ENCODE measurements at places on chromosomes 1 and 21.

GRCh38 chr1:231421971-231422797 is at the start of gene EGLN1:
Gene EGLN1, minus strand, starts transcription at chr1:231422287. Its CDS starts 399 bp downstream, at chr1:231421888.
- peak; percentile 91 for DNase-seq

GRCh38 chr1:44418022-44418673 is 13.1 kb downstream of the RNF220 start:
- DNase-seq = no peak

DNA sequence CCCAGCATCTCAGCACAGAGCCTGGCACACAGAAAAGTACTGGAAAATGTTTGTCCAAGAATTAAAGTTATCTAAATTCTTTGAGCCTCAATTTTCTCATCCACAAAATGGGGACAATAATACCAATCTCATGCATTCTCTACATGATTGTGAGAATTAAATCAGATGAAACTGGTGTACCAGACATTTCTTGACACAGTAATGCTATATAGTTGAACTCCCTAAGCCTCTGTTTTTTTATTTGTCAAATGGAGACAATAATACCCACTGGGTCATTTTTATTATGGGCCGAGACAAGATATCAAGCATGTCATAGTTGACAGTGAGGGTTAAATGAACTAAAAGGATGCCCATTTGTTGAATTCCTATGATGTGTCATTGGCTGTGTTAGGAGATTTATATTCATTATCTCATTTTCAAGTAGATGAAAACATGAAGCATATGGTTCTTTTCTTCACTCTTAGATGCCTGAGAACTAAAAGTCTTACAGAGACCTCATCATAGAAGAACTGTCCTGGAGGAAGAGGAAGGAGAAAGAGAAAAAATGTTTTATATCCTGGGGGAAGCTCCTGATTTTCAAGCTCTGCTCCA is 17.5 kb upstream of the OTUD3 start:
- no peak for DNase-seq

DNA sequence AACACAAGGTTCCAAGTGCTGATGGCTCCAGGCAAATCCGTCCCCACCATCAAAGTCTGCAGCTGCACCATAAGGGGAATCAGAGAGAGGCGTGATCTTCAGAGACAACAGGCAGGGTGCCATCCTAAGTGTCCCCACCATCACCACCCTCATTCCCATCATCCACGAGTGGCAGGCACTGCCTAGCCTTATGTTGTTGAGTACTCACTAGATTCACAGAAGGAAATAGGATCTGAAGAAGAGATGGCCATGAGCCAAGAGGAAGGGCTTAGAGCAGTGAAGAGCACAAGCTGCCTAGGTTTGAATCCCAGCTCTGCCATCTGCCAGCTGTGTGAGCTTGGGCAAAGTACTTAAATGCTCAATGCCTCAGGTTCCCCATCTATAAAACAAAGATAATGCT is 207.3 kb upstream of the CSF3R start:
- DNase-seq = no peak

- DNase-seq = no peak
Measured at GRCh38 chr1:219123036-219123435, 50.6 kb upstream of the LYPLAL1 start.

GRCh38 chr1:234845836-234846235 is 235.9 kb upstream of the IRF2BP2 start:
- no peak for DNase-seq

- DNase-seq = no peak
Measured at GRCh38 chr1:229643996-229644745, 18.1 kb downstream of the URB2 start.

- DNase-seq = no peak
Measured at GRCh38 chr1:64116537-64116936, 86.9 kb upstream of the UBE2U start.

GRCh38 chr1:92623187-92623778 is 136.6 kb upstream of the GFI1 start:
- no peak for DNase-seq

DNA sequence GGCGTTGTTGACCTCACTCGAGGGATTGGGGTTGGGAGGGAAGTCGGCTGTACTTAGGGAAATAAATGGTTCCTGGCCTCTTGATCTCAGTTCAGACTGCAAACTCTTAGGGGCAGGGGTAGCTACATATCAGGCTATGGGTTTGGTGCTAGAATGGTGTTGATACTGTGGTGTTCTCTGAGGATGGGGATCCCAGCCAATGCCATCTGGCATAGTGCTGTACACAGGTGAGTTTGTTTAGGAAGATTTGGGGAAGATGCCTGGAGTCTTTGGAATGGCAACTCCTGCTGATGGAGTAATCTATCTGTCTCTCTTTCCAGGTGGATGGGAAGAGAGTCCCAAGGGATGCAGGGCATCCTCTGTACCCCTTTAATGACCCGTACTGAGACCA is 14.3 kb upstream of the NASP start:
- no peak for DNase-seq

DNA sequence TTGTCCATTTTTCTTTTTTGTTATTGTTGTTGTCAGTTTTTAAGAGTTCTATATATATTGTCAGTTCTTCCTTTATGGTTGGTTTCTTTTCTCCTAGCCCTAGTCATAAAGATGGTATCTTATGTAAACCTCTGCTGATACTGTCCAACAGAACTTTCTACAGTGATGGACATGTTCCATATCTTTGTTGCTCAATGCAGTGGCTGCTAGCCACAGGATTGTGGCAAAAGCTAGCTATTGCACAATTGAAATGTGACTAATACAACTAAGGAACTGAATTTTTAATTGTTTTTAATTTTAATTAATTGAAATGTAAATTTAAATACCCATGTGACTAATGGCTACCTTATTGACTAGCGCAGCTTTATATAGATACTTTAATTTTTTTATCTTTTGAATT is 411.8 kb upstream of the PTBP2 start:
- no peak for DNase-seq

GRCh38 chr1:165289556-165289955 is 67.0 kb downstream of the LMX1A start:
- no peak for DNase-seq

DNA sequence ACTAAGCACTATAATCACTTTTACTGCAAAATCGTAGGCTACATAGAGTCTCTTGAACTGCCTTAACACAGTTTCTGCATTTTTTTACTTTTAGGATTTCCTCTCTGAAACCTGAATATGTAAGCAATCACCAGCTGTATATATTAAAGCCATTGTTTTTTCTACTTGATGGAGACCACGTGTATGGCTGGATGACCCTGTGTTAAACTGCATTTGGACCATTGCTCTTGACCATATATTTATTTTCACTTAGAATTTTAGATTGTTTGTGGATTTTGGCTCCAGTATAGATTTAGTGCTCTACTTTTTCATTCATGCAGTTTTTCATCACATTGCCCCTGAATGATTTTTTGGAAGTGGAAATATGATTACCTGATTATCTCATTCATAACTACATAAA is 320.5 kb upstream of the SGIP1 start:
- DNase-seq = no peak

- no peak for DNase-seq
Measured at GRCh38 chr21:45737485-45738166, 94.1 kb downstream of the PCBP3 start.

- no peak for DNase-seq
Measured at GRCh38 chr1:53393325-53393792, 65.5 kb upstream of the LRP8 start.

GRCh38 chr1:167893798-167894197 is 20.1 kb downstream of the ADCY10 start:
- no peak for DNase-seq

- DNase-seq = no peak
Measured at GRCh38 chr1:69510026-69510425, 57.7 kb upstream of the LRRC7 start.

DNA sequence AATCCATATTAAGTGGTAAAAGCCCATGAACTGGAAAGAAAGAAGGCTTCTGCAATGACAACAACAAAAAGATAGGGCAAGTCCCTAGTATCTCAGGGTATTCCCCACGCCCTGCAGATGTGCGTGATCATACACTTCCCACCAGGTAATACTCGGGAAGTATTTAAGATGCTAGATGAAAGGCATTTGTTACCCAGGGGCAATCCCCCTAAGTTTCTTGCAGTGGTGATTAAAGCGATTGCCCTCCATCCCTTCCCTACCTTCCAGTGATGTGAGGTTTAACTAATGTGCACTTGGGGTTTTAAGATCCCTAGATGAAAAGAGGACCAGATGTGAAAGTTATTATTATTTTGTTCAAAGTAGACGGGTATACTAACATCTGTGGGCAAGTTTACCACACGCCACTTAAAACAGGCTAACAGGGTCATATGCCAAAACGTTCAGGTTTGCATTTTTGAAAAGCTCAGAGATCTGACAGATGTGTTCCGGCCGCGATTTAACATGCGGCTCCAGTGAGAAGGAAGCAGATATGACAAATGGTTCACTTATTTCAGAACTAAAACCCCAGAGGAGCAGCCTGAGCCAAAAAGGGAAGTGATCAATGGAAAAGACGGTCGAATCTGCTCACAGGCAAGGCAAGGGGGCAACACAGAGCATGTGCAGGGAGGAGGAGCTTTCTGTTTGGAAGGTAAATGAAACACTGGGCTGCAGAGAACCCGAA is 17.4 kb downstream of the TIAM1 start:
- no peak for DNase-seq

DNA sequence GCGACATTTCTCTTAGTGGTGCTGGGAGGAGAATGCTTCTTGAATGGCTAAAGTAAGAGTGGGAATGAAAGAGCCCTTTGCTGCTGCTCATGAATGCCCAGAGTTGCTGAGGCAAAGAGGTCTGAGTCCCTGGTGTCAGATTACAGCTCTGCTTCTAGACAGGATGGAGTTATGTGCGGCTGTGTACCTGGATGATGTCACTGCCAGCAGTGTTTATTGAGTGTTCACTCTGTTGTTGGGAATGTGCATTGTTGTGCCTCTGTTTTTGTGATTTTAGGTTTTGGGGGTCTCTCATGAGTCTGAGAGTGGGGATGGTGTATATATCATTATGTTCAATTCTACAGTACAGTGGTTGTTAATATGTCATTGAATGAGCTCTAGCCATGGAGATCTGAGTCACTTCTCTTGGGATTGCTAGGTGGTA is 2.7 kb downstream of the CDC14A start:
- no peak for DNase-seq

DNA sequence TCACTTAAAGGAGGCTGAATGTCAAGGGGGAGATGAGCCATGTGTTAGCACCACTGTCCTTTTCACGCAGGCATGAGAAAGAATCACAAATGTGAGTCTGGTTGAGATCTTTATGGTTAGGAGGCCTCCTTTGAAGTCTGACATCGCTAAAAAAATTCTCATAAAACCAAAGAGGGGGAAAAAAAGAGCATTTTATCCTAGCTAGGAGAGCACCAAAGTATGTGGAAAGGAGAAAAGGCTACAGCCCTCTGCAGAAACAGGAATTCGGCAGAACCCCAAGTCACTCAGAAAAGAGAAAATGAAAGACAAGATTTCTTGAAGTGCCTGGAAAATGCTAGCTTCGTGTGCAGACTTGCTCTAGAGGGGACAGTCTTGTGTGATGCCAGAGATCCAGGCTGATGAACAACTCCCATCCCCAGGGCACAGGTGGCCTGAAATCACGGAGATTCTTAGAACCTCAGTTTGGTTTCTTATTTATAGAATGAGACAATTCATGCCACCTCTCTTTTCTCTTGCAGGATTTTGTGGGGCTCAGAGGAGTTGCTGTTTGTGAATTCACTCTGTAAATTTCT is 61.5 kb downstream of the RUNX1 start:
- no peak for DNase-seq

- DNase-seq = no peak
Measured at GRCh38 chr1:19024532-19024931, 68.1 kb upstream of the IFFO2 start.

- no peak for DNase-seq
Measured at GRCh38 chr1:218817071-218817470, 356.6 kb upstream of the LYPLAL1 start.

DNA sequence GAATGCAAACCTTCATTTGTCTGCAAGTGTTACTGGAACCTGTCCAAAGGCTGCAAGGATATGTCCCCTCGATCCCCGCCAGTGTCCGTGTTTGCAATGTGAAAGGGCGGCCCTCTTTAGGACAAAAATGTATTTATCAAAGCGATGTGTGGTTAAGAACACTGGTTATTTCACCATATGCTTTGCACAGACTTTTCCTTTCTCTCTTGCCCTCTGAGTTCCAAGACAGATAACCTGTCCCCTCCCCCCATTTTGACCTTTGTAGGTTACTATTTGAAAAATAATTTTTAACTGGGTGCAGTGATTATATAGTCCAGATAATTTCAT is 1.8 kb downstream of the CHRM3 start:
- no peak for DNase-seq

DNA sequence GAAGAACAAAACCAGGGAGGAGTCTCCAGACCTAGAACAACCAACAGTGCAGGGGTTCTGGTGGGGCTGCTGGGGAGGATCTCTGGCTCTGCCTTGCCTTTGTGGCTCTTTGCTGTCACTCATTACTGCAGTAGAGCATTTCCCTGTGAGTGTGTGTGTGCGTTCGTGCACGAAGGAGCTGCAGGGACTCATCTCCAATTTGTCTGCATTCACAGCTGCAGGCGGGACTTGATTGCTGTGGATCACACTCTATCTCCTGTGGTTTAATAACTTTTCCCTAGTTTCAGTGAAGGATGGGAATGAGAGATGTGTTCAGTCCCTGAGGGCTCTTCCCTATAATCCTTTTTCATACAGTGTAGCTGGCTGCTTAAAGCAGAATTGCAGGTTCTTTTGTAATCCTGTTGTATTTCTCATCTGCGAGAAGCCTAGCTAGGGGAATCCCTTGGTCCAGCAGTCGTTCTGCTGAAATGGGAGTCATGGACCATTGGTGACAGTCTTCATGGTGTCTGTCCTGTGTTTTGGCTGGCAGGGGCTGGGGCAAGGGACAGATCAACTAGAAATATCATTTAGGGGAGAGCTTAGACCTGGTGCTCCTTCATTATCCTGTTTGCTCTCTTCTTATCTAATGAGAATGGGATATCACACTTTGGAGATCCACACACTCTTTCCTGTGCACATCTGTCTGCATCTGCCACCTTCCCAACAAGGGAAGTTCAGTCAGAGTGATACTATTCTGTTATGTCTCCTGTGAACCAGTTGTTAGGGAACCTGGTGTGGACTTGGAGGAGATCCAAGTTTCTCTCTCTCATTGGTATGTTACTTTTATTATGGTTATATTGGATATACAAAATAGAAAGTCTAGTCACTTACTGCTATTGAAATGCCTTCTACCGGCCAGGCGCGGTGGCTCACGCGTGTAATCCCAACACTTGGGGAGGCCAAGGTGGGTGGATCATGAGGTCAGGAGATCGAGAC is 3.0 kb downstream of the PCP4L1 start:
- no peak for DNase-seq

Data from vagina (tissue), 2 donors.